ENCODE measurements at places on chromosomes 16 and 17. TPM values are rescaled to one million over a fixed set of nuclear protein-coding genes. Genes with fewer than 3 reads are reported as not detected.

- DNase-seq: no peak
Observed at GRCh38 chr17:49576088-49576916, 631 bp downstream of the NXPH3 start.

Gene PLEKHM1
- polyA plus RNA-seq: 11.9 TPM

GRCh38 chr17:16513873-16514272 lies 21.9 kb upstream of the LRRC75A start:
- DNase-seq: no peak

- DNase-seq: no peak
Observed at GRCh38 chr16:83806036-83806435, 1.7 kb upstream of the HSBP1 start.

- no peak for DNase-seq
Observed at GRCh38 chr16:62029947-62030346, 6.3 kb downstream of the CDH8 start.

Gene CETP
- polyA plus RNA-seq: 11.7 TPM

Gene TRAF4
- 149 TPM for polyA plus RNA-seq

Measured in renal cortex interstitium (tissue), 15 donors.